ENCODE measurements at places on chromosomes 2 and 18.

DNA sequence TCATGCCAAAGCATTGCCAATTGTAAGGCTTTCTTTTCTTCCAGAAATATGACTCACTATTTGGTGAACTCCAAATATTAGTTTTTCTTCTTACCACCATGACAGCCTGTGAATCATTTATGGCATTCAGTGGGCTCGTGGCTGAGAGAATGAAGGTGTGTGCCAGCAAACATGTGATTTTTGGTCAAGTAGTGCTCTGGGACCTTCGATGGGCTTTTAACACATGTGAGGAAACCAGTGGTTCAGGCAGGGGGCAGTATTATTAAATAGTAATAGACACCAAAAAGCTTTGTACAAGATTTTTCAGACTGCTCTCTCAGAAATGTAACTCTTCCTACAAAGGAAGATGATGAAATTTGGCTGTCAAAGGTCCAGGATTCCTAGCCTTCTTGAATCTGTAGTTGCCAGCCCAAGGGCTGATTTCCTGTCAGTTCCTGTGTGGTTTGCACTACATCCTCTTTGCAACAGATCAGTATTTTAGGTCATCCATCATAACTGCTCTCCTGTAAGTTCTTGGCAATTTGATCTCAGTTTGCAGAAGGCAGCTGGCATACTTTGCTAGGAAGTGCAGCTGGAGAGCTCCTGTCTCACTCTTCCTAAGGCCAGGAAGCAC is 64.3 kb downstream of the BABAM2 start:
- no peak for DNase-seq

- DNase-seq: no peak
Measured at GRCh38 chr2:179274749-179275148, 10.1 kb upstream of the SESTD1 start.

- no peak for DNase-seq
Measured at GRCh38 chr2:174011173-174011572, 46.0 kb upstream of the SP3 start.

GRCh38 chr2:70143314-70144150 is 47.3 kb downstream of the C2orf42 start:
- DNase-seq: peak; percentile 51

- DNase-seq: no peak
Measured at GRCh38 chr2:140436936-140437335, 1656.7 kb upstream of the NXPH2 start.

DNA sequence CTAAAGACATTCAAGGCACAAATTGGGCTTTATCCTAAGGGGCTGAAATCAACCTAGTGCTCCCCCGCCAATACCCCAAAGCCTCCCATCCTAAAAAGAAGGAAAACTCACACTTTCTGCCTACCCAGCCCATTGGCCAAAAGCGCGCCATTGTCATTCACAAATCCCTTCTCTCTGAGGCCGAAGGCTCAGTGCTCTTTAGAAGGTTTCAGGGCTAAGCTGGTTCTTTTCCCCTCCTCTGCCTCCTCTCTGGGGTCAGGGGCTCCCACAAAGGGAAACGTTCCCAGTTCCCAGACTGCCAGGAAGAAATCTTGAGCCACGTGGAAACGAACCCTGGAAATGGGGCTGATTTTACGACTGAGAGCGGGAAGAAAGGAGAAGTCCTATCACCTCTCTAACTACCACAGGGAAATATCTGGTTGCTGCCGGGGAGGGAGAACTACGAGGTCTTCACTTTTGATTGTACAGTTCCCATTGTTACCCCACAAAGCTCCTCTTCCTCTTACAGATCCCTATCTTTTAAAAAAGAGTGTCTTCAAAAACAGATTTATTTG is 1.7 kb upstream of the SKOR2 start:
- DNase-seq: peak; percentile 39

GRCh38 chr2:29705616-29706015 is 215.8 kb downstream of the ALK start:
- no peak for DNase-seq

- no peak for DNase-seq
Measured at GRCh38 chr18:39624961-39625360, 2059.4 kb upstream of the CELF4 start.

GRCh38 chr2:216877085-216877484 is 17.2 kb upstream of the TNP1 start:
- DNase-seq: no peak

GRCh38 chr2:236969767-236970655 is 115.7 kb upstream of the COPS8 start:
- no peak for DNase-seq

- no peak for DNase-seq
Measured at GRCh38 chr18:48027401-48027963, 97.0 kb upstream of the SMAD2 start.

DNA sequence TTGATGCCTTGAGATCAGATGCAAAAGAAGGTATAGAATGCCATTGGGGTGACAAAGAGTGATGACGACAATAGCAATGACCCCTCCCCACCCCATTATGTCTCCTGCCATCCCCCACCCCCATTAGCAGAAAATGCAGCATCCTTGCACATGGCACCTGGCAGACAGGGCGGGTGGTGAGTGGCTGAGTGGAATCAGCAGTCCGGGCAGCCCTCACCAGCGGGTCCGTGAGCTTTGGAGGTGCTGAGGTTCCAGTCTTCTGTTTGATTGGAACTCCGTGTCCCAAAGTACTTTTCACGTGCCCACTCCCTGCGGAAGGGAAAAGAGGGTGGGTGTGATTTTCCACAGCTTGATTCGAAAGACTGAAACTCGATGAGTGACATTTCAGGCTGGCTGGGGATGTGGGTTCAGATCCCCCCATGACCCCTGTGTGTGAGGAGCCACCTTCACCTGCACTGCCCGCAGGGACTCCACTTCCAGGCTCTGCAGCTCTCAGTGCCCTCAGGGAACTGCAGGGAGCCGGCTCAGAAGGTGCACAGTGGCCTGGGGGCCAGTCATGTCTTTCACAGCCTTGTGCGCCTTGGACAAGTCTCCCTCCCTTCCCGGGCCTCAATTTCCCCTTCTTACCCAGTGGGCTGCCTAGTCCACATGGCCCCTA is 130.9 kb downstream of the GLI2 start:
- no peak for DNase-seq

DNA sequence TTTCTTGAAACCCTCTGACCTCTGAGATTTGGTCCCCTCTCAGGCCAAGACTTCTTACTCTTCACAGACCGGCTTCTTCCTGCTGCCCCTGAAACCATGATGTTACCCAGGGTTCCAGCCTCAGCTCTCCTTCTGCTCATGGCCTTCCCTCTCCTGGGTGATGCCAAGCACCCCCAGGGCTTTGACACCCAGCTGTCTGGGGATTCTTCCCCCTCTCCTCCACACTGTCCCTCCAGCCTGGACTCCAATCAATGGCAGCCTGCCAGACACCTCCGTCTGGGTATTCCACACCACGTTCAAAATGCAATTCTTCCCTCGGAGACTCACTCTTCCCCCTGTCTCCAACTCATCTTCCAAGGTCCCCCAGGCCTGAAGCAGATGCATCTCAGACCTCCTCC is 25.0 kb downstream of the SPP2 start:
- no peak for DNase-seq

GRCh38 chr18:26821181-26821580 is 44.3 kb downstream of the AQP4 start:
- no peak for DNase-seq

GRCh38 chr2:168130346-168130745 is 117.0 kb downstream of the STK39 start:
- no peak for DNase-seq

DNA sequence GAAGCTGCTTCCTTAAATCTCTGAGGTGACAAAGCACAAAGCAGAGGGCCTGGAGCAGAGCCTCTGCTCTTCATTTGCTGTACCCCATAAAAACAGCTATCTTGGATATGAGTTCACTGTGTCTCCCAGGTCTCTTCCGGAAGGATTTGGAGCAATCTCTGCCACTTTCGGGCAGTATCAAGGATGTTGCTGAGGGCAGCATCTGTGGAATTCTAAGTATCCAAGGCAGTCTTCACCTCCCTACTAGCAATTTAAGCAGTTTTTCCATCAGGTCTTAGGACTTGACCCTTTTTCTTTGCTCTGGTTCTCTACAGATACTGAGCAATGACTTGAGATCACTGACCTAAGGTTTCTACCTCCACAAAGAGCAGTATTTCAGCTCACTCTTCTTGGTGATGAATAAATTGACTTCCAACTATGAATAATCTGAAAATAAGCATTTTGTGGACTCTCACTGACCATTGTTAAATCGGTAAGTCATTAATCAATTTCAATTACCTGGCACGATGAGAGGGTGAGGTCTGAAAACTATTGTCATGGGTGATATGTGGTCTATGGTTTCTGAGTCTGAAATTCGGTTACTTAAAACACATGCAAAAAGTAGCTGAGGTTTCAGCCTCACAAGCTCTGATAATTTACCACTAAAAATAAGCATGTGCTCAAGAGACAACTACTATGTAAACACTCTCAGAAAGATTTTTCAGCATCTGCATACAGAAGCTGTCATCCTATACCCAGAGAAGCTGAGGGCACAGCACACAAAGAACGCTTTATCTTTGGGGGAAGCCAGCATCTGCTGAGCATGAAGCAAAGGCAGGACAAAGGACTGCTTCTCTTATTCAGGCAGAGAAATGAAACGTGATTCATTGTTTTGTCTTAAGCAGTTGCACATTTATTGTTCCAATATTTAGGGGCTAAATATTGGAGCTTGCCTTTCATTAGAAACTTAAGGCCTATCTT is 32.1 kb upstream of the SPATS2L start:
- DNase-seq: no peak

GRCh38 chr2:120809151-120809550 is 73.5 kb downstream of the GLI2 start:
- no peak for DNase-seq

- DNase-seq: no peak
Measured at GRCh38 chr2:27955384-27956161, 65.0 kb downstream of the BABAM2 start.

DNA sequence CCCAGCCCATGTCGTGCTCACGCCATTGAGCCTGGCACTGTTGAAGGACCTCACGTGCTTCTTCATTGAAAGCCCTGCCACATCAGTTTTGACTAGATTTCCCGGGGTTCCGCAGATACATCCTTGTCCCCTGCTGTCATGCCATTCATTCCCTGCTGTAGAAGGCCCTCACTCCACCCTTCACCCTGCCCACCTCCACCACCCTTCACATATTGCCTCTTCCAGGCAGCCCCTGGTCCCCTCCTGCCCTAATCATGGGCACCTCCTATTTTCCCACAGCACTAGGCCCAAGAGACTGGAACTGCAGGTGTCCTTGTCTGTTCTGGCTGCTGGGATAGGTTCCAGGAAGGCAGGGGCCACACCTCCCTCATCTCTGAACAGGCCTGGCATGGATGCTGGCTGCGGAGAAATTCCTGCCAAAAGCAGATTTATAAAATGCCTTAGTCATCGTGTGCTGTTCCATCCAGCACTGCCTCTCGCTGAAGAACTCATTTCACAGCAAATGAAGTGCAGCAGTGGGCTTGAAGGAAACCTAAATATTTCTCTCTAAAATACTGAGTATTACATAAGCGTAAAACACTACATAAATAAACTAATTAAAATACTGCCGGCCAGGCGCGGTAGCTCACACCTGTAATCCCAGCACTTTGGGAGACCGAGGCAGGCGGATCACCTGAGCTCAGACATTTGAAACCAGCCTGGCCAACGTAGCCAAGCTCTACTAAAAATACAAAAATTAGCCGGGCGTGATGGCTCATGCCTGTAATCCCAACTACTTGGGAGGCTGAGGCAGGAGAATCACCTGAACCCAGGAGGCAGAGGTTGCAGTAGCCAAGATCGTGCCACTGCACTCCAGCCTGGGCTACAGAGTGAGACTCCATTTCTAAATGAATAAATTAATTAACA is 38.4 kb downstream of the EIF4E2 start:
- no peak for DNase-seq

DNA sequence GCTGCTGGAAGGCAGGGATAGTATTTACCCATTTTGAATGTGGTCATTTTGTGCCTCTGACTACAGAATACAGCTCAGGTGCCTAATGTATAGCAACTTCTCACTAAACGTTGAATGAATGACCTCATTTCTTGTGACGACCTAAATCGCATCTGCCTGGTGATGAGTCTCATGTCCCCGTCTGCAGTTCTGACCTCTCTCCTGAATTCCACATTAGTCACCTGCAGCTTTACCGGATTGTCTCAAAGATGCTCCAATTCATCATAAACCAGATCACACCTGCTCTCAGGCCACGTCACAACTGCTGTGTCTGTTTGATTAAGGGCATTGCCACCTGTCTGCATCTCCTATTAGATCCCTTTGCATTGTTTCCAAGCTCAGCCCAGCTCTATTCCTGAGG is 133.6 kb upstream of the MYT1L start:
- DNase-seq: no peak

- DNase-seq: no peak
Measured at GRCh38 chr2:73776381-73776780, 3.5 kb downstream of the DUSP11 start.

DNA sequence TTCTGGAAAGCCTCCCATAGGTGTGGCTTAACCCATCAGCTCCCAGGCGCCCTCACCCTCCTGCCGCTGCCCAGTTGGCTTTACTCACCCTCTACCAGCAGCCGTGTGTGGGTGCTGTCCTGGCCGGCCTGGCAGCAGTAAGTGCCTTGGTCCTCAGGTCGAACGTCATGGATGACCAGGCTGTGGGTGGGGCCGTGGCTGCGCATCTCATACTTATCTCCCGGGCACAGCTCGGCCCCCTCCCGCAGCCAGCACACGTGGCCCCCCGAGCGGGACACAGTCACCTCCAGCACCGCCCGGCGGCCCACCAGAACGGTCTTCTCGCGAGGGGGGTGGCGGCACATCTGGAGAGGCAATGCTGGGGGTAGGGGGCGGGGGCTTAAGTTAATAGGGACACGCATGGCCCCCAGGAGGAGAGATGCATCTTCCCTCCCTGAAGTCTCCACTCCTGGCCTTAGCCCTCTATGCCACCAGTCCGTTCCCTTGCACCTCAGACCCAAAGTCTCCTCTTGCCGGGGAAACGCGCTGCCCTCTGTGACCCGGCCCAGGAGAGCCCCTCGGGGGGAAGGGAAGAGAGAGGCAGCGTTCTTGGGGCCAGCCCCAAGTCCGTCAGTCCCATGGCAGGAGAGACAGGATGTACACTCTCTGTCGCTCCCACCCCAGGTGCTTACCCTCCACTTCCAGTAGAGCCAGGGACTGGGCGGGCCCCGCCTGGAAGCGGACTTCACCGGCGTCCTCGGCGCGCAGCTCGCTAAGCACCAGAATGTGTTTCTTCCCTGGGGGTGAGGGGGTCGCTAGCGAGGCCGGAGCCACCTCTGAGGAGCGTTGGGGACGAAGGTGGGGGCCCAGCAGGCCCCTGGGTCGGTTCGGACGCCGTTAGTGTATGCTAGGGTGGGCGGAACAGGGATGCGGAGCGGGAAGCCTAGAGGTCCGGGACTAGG is 7.9 kb downstream of the TMEM198 start:
- peak; percentile 94 for DNase-seq

DNA sequence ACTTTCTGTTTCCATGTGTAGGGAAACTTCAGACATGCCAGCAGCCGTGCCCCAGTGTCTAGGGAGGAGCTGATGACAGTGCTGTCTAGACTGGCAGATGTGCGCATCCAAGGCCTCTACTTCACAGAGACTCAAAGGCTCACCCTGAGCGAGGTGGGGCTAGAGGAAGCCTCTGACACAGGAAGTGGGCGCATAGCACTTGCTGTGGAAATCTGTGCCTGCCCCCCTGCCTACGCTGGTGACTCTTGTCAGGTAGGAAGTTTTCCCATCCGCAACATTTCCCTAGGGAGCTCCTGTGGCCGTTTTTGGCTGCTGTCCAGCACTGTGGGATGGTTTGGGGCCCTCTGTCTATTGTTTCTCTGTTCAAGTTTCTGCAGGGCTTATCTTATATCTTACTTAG is 143.1 kb upstream of the TTC39C start:
- no peak for DNase-seq
